ENCODE measurements at places on chromosomes 2 and 18.

DNA sequence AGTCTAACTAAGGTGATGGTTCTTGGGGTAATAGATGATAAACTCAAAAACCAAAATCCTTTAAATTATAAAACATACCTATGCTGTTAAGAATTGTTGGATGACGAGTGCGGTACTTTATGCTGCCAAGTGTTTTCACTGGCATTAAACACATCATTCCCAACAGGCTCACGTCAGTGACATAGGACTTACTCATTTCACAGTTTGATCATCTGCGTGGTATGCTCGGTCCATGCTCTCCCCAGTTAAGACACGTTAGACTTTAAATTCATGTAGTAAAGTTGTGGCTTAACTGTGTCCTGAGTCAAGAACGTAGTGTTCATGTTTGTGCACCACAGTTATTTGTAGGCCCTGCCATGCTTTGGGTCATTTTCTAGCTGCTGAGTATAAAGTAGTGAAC lies 125.6 kb upstream of the MYT1L start:
- no peak for DNase-seq

GRCh38 chr18:46738491-46738890 lies 18.4 kb downstream of the ST8SIA5 start:
- DNase-seq: no peak

- peak; percentile 50 for DNase-seq
Observed at GRCh38 chr2:55112229-55113031, 62.2 kb upstream of the RTN4 start.

- DNase-seq: no peak
Observed at GRCh38 chr2:67213677-67214402, 183.3 kb upstream of the ETAA1 start.

DNA sequence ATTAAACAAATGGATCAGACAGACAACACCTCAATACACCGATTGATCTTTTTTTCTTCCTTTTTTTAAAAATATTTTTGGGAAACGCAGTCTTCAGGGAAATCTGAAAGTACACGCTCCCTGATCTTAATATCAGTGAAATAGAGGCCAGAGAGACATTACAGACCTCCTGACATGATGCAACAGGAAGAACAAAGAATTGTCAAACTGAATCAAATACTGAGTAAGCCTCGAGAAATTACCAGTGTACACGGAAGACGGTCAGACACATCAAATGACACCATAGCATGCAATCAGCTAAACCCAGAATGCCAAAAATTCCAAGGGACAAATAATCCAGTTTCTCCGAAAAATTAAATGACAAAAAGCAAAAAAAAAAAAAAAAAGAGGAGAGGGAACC lies 80.2 kb upstream of the NFU1 start:
- DNase-seq: no peak

DNA sequence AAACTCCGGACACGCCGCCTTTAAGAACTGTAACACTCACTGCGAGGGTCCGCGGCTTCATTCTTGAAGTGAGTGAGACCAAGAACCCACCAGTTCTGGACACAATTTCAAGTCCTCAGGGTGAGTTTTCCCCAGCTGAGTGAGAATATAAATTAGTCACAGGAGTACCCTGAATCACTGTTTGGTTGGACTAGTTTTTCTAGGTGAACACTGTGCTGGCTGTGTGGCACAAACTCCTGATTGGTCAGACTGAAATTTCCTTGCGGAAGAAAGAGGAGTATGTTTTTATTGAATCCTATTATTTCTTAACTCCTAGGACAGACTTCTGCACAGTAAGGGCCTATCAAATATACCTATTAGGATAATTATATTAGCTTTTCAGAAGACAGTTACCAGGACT lies 288.1 kb upstream of the UBE2E3 start:
- DNase-seq: no peak

GRCh38 chr2:158998551-158999248 lies 30.3 kb downstream of the TANC1 start:
- DNase-seq: peak; percentile 76
